ENCODE measurements at places on chromosomes 1 and 21. TPM values are rescaled to one million over a fixed set of nuclear protein-coding genes. Genes with fewer than 3 reads are reported as not detected.
A peak's percentile ranks its signal among the peaks of the same experiment; 100 is the strongest.

The S100A2 gene
- total RNA-seq: 1.8 TPM

GRCh38 chr1:234536741-234537140, 57.8 kb upstream of the TARBP1 start:
- H3K4me3 ChIP-seq: no peak overlapping the region
- H3K36me3 ChIP-seq: no peaks in the 10 kb centered on the region
- H3K27ac ChIP-seq: peak overlapping the region; percentile 88
- no peaks in the 10 kb centered on the region for H3K27me3 ChIP-seq
- DNase-seq: no peak

DNA sequence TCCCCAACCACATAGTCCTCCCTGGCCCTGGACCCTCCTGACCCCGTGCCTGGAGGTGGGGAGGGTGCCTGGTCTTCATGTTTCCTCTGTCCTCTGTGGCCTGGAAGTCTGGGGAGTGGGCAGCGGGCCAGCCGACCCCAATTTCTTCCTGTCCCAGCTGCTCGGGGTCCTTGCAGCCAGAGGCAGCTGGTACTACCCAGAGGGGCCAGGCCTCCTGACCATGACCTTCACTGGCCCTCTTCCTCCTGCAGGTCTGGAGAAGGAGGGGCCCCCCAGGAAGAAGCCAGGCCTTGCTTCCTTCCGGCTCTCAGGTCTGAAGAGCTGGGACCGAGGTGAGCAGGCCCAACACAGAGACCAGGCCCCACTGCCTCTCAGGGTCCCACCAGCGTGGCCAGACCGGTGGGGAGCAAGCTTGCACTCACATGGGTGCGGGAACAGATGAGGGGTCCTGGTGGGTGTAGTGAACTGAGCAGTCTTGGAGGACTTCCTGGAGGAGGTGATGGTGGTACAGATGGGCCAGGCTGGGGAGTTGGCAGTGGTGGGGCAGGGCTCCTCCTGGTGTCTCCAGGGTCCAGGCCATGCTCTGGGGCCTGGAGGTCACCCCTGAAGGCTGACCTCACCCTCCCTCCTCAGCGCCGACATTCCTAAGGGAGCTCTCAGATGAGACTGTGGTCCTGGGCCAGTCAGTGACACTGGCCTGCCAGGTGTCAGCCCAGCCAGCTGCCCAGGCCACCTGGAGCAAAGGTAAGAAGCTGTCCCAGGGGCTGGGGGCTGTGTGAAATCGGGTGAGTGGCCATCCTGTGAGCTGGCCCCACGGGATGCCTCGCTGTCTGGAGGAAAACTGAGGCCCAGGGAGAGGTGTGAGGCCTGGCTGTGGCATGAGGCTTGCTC, 32.7 kb downstream of the TRIM11 start:
- H3K36me3 ChIP-seq: no peaks in the 10 kb centered on the region
- H3K27ac ChIP-seq: no peak overlapping the region
- DNase-seq: peak; percentile 46
- H3K4me3 ChIP-seq: no peak overlapping the region
- H3K4me1 ChIP-seq: no peaks in the 10 kb centered on the region
- H3K27me3 ChIP-seq: no peaks in the 10 kb centered on the region

DNA sequence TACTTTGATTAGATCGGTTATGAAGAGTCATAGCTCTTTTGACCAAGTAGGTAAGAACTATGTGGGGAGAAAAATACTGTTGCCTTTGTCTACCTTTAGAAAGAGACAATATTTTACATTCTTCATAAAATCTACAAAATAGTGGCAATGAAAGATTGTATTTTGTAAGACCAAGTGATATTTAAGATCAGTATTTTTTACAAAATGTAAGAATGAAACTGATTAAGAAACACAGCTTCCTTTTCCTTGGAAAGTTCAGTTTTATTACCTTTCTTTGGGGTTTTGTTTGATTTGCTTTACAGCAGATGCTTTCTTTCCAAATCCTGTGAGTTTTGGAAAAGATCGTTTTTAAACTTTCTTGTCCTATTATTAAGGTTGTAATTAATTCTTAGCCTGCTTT, 69.8 kb downstream of the SLC35A3 start:
- no peaks in the 10 kb centered on the region for H3K27me3 ChIP-seq
- H3K36me3 ChIP-seq: no peaks in the 10 kb centered on the region
- H3K4me3 ChIP-seq: no peak overlapping the region
- peaks cover 6% of the 10 kb centered on the region for H3K4me1 ChIP-seq
- H3K27ac ChIP-seq: no peak overlapping the region
- DNase-seq: no peak

DNA sequence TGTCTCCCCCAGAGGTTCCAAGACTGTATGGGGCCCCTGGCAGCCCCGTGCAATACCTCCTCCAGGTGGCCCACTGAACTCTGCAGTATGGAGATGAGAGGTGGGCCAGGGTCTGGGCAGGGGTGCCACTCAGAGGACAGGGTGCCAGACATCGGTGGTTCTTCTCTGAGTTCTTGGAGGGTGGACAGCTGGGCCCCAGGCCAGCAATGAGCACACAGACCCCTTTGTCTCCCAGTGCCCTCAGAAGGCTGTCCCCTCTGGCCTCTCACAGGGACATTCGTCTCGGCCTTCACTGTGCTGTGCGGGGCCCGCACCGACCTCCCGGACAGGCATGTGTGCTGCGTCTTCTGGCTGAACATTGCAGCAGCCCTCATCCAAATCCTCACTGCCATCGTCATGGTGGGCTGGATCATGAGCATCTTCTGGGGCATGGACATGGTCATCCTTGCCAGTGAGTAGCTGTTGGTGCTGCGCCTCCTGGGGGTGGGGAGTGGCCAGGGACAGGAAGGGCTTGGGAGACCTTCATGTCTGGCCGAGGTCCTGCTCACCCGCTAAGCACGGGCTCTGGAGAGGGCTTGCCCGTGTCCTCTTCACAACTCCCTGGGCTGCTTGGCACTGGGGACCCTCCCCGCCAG, 48.1 kb downstream of the STUM start:
- no peaks in the 10 kb centered on the region for H3K36me3 ChIP-seq
- no peaks in the 10 kb centered on the region for H3K4me1 ChIP-seq
- H3K27ac ChIP-seq: no peak overlapping the region

- DNase-seq: no peak
- H3K27ac ChIP-seq: peak overlapping the region; percentile 3
- no peaks in the 10 kb centered on the region for H3K27me3 ChIP-seq
- H3K4me3 ChIP-seq: no peak overlapping the region
- H3K36me3 ChIP-seq: no peaks in the 10 kb centered on the region
Measured at GRCh38 chr1:31625561-31626222, 8.2 kb downstream of the HCRTR1 start.

The DEGS1 gene
- total RNA-seq: 75.1 TPM

- H3K27me3 ChIP-seq: no peaks in the 10 kb centered on the region
- H3K27ac ChIP-seq: no peak overlapping the region
- H3K4me3 ChIP-seq: no peak overlapping the region
- H3K4me1 ChIP-seq: no peaks in the 10 kb centered on the region
- DNase-seq: no peak
Measured at GRCh38 chr1:44760876-44761275, 14.5 kb upstream of the RPS8 start.

DNA sequence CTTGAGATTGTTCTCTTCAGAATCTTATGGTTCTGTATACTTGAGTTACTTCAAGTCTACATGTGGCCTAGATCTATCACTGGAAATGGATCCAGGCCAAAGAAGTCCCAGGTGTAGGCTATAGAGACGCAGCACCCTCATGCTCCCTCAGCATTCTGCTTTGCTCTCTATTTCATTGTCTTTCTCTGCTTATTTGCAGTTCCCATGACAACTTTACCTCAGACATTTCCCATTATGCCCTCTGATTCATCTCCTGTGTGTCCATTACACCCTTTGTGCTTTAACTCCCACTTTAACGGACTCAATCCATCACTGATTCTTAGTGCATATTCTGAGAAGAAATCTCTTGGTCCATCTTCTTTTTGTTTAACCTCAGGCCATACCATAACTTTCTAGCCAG, 236.9 kb upstream of the NRIP1 start:
- no peak overlapping the region for H3K4me3 ChIP-seq
- H3K27me3 ChIP-seq: no peaks in the 10 kb centered on the region
- H3K4me1 ChIP-seq: no peaks in the 10 kb centered on the region
- H3K27ac ChIP-seq: no peak overlapping the region
- DNase-seq: no peak

DNA sequence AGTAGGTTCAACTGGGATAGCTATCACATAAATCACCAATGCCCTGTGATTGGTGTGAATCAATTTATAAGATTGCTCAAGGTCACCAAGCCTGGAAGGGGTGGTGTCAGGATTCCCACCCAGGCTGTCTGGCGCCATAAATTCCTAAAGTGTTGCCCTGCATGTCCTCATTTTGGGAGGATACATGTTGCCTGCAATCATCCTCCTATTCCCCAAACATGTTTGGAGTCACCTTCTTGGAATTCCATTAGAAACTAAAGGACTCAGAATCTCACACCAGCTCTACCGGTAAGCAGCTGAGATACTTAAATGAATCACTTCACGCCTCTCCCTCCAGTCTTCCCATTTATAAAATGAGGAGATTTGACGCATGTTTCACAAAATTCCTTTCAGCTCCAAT, 54.1 kb upstream of the SLC45A1 start:
- no peaks in the 10 kb centered on the region for H3K4me1 ChIP-seq
- no peak overlapping the region for H3K27ac ChIP-seq
- no peaks in the 10 kb centered on the region for H3K27me3 ChIP-seq
- H3K4me3 ChIP-seq: no peak overlapping the region
- no peak for DNase-seq

DNA sequence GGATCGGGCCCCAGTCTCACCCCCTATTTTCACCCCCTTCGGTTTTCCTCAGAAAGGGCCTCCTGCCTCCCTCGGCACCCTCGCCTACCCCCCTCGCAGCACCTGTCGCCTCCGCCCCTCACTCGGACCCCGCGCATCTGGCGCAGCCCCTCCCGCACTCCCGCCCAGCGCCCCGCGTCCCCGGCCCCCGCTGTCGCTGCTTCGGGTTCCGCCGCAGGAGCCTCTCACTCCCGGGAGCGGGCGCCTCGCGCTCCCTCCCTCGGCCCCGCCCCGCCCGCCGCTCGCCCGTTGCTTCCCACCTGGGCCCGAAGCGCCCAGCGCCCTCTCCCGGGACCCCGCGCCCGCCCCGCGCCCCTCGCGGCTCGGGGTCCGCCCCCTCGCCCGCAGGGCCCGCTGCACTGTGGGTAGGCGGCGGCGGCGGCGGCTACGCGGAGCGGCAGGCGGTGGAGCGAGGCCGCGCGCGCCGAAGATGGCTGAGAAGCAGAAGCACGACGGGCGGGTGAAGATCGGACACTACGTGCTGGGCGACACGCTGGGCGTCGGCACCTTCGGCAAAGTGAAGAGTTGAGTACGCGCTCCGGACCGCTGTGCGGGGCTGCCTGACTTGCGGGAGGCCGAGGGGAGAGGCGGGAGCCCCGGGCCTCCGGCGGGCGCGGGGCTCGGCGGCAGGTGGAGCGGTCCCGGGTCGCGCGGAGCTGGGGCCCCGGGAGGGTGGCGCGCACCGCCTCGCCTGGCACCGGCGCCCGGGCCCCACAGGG, at the start of gene PRKAA2:
Gene PRKAA2, plus strand, starts transcription at position 396 of the 758 bp plus-strand sequence. Its CDS starts 74 bp downstream, at position 470.
- peak within 1 kb of the TSS; percentile 35 for H3K27ac ChIP-seq
- peak; percentile 85 for DNase-seq
- no peaks in the 10 kb centered on the region for H3K4me1 ChIP-seq
- H3K4me3 ChIP-seq: peak within 1 kb of the TSS; percentile 43
- H3K27me3 ChIP-seq: no peaks in the 10 kb centered on the region

The PCSK9 gene
- total RNA-seq: 0.13 TPM

- no peak overlapping the region for H3K4me3 ChIP-seq
- H3K27ac ChIP-seq: no peak overlapping the region
- no peaks in the 10 kb centered on the region for H3K27me3 ChIP-seq
- H3K4me1 ChIP-seq: no peaks in the 10 kb centered on the region
- peak; percentile 87 for DNase-seq
Measured at GRCh38 chr1:67479146-67479891, 49.1 kb upstream of the SERBP1 start.

- H3K4me3 ChIP-seq: no peak overlapping the region
- peaks cover 2% of the 10 kb centered on the region for H3K4me1 ChIP-seq
- no peak for DNase-seq
- H3K36me3 ChIP-seq: no peaks in the 10 kb centered on the region
- no peak overlapping the region for H3K27ac ChIP-seq
Measured at GRCh38 chr1:211939876-211940468, 95.4 kb downstream of the INTS7 start.

The TNFRSF25 gene
- total RNA-seq: 34.6 TPM

- H3K4me3 ChIP-seq: no peak overlapping the region
- no peaks in the 10 kb centered on the region for H3K4me1 ChIP-seq
- DNase-seq: no peak
- H3K27ac ChIP-seq: no peak overlapping the region
- H3K27me3 ChIP-seq: no peaks in the 10 kb centered on the region
- H3K36me3 ChIP-seq: peaks cover 6% of the 10 kb centered on the region
Measured at GRCh38 chr1:92244376-92244775, 26.7 kb downstream of the C1orf146 start.

The NCAM2 gene
- 8.7 TPM for total RNA-seq

GRCh38 chr21:36965720-36966065, 776 bp downstream of the HLCS start:
- H3K4me3 ChIP-seq: peak overlapping the region; percentile 97
- no peaks in the 10 kb centered on the region for H3K4me1 ChIP-seq
- H3K36me3 ChIP-seq: peaks cover 3% of the 10 kb centered on the region
- no peak for DNase-seq
- H3K27ac ChIP-seq: no peak overlapping the region

DNA sequence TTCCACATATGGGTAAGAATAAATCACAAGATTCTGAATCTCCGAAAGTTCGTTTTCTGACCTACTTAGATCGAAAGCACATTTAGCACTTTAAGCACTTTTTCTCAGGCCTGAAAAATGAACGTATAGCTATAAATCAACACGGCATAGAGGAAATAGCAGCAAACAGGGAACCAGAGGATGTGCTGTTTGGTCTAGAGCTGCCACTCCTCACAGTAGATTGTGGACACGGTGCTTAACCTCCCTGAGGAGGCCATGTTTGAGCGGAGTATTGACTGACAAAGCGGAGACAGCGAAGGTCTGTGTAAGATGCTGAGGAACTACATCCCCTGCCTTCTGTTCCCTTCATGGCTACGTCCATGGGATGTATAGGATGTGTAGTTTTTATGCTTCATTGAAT, 452.8 kb upstream of the NCAM2 start:
- no peaks in the 10 kb centered on the region for H3K4me1 ChIP-seq
- no peak for DNase-seq
- H3K27ac ChIP-seq: no peak overlapping the region

The GJA5 gene
- 59.1 TPM for total RNA-seq

The OR10J5 gene
- not detected for total RNA-seq

GRCh38 chr1:68363339-68363738, 86.4 kb downstream of the RPE65 start:
- H3K27ac ChIP-seq: no peak overlapping the region
- H3K27me3 ChIP-seq: no peaks in the 10 kb centered on the region
- DNase-seq: no peak
- no peak overlapping the region for H3K4me3 ChIP-seq
- H3K4me1 ChIP-seq: no peaks in the 10 kb centered on the region

The SERTAD4 gene
- 14.6 TPM for total RNA-seq

The TFF2 gene
- not detected for total RNA-seq

The KCNE2 gene
- 1.7 TPM for total RNA-seq

All from aorta (tissue), 5 donors.